ENCODE measurements at places on chromosomes 12 and 14. TPM values are rescaled to one million over a fixed set of nuclear protein-coding genes. Genes with fewer than 3 reads are reported as not detected.

The CCDC175 gene
- 0.19 TPM for total RNA-seq

The CNOT2 gene
- total RNA-seq, result 79.4 TPM

The ALDH1L2 gene
- 4.2 TPM for total RNA-seq

The AICDA gene
- total RNA-seq, result not detected

The SAMD15 gene
- 7.8 TPM for total RNA-seq

The GPRC5A gene
- total RNA-seq, result not detected

The KLRG1 gene
- total RNA-seq, result 7.0 TPM

The RASAL1 gene
- not detected for total RNA-seq

The STON2 gene
- total RNA-seq, result 24.0 TPM

The CCDC196 gene
- not detected for total RNA-seq

The HOXC11 gene
- total RNA-seq, result not detected

The VPS33A gene
- 41.0 TPM for total RNA-seq

The FMNL3 gene
- 38.9 TPM for total RNA-seq

The USP44 gene
- 20.0 TPM for total RNA-seq

The DENND5B gene
- 33.9 TPM for total RNA-seq

The SLC4A8 gene
- total RNA-seq, result 30.9 TPM

The RASSF8 gene
- 50.5 TPM for total RNA-seq

The P2RX2 gene
- total RNA-seq, result not detected

The CLMN gene
- 8.9 TPM for total RNA-seq

The SLC25A21 gene
- 2.2 TPM for total RNA-seq

The UNG gene
- 78.7 TPM for total RNA-seq

The SBNO1 gene
- total RNA-seq, result 43.2 TPM

The C12orf50 gene
- 0.30 TPM for total RNA-seq

The RNF212B gene
- not detected for total RNA-seq

The MSI1 gene
- total RNA-seq, result 224 TPM

The ASIC1 gene
- total RNA-seq, result 25.0 TPM

The KRT73 gene
- not detected for total RNA-seq

The CDCA3 gene
- 67.9 TPM for total RNA-seq

The REP15 gene
- total RNA-seq, result 1.3 TPM

The TPH2 gene
- total RNA-seq, result 0.23 TPM

The PLEK2 gene
- not detected for total RNA-seq

The EPYC gene
- total RNA-seq, result not detected

The ACVRL1 gene
- 0.49 TPM for total RNA-seq

The JAG2 gene
- total RNA-seq, result 4.2 TPM

The RND1 gene
- 6.1 TPM for total RNA-seq

The MYF5 gene
- total RNA-seq, result not detected

The DPPA3 gene
- total RNA-seq, result not detected

Data from neural crest cell (in vitro differentiated cells).